ENCODE measurements at places on chromosomes 5 and 9. TPM values are rescaled to one million over a fixed set of nuclear protein-coding genes. Genes with fewer than 3 reads are reported as not detected.

MEF2C gene
- 41.8 TPM for total RNA-seq

- DNase-seq: no peak
- H3K36me3 ChIP-seq: no peaks in the 10 kb centered on the region
- no peaks in the 10 kb centered on the region for H3K27me3 ChIP-seq
- H3K4me3 ChIP-seq: no peak overlapping the region
Measured at GRCh38 chr5:112413611-112414010, 5.5 kb downstream of the EPB41L4A start.

CSF2 gene
- total RNA-seq: not detected

DNA sequence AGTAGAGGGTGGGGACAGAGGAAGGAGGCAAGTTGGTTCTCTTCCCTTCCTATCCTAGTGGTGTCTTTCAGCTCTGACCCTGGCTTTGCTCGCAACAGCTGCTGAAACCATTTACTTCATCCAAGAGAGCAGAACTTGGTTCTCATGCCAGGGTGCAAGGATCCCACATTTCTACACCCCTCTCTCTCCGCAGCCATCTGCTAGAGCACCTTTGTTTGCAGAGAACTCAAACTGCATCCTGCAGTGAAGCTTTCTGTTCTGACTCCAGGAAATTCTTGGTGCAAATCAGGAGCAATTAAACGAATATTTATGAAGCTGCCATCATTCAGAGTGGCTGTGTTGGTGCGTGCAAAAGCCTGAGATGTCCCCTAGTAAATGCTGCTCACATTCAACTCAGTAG is 31.9 kb downstream of the NEUROG1 start:
- H3K36me3 ChIP-seq: no peaks in the 10 kb centered on the region
- DNase-seq: no peak
- H3K4me3 ChIP-seq: no peak overlapping the region
- no peak overlapping the region for H3K27ac ChIP-seq
- no peaks in the 10 kb centered on the region for H3K4me1 ChIP-seq
- no peaks in the 10 kb centered on the region for H3K27me3 ChIP-seq

DNA sequence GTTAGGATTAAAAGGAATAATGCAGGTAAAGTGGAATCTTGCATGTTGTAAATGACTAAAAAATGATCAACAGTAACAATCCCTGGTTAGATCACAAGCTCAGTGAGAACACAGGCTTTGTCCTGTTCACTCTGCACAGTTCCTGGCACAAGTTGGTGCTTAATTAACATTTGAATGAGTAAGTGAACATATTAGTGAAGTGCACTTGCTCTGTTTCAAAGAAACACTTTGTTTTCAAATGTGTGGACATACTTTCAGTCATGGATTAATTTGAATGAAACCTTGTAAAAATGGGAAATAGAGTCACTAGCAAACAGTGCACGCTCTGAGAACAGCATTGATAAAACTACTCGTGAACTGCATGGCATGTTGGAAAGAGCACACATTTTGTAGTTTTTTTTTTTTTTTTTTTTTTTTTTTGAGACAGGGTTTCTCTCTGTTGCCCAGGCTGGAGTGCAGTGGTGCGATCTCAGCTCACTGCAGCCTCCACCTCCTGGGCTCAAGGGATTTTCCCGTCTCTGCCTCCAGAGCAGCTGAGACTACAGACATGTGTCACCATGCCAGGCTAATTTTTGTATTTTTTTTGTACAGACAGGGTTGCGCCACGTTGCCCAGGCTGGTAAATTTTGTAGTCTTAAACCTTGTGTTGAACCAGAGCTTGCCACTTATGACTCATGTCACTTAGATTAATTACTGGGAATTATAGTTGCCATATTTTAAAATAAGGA is 159.9 kb downstream of the LURAP1L start:
- no peaks in the 10 kb centered on the region for H3K27me3 ChIP-seq
- no peak for DNase-seq
- no peaks in the 10 kb centered on the region for H3K4me1 ChIP-seq
- no peak overlapping the region for H3K27ac ChIP-seq
- no peak overlapping the region for H3K4me3 ChIP-seq
- no peaks in the 10 kb centered on the region for H3K36me3 ChIP-seq

MARCOL gene
- not detected for total RNA-seq

DNA sequence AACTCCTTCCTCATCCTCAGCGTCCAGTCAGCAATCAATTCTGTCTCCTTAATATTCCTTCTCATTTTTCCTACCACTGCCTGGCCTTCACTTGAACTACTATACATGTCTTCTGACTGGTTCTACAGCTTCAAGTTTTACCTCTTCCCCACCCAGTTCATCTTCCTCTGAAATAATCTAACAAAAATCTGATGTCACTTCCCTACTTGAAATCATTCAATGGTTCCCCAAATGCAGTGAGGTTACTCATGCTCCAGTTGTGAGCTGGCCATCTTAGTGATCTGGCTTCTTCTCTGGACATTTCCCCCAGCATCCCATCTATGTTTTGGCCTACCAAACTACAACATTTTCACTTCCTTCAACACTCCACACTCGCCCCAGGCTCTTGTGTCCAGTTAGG is 14.9 kb upstream of the TMEM267 start:
- no peak for DNase-seq
- no peaks in the 10 kb centered on the region for H3K27me3 ChIP-seq
- no peaks in the 10 kb centered on the region for H3K4me1 ChIP-seq
- no peak overlapping the region for H3K4me3 ChIP-seq
- no peaks in the 10 kb centered on the region for H3K36me3 ChIP-seq

- DNase-seq: no peak
- no peak overlapping the region for H3K4me3 ChIP-seq
- H3K27me3 ChIP-seq: no peaks in the 10 kb centered on the region
Measured at GRCh38 chr9:109419531-109419930, 78.6 kb downstream of the PTPN3 start.

C5orf52 gene
- not detected for total RNA-seq

NAIP gene
- total RNA-seq: 23.4 TPM

- no peak overlapping the region for H3K4me3 ChIP-seq
- no peaks in the 10 kb centered on the region for H3K27me3 ChIP-seq
- H3K36me3 ChIP-seq: no peaks in the 10 kb centered on the region
- peaks cover 27% of the 10 kb centered on the region for H3K4me1 ChIP-seq
- no peak for DNase-seq
Measured at GRCh38 chr9:121750715-121751623, 99.5 kb downstream of the DAB2IP start.

GRCh38 chr9:12544700-12545099 is 148.5 kb upstream of the TYRP1 start:
- H3K27ac ChIP-seq: no peak overlapping the region
- H3K36me3 ChIP-seq: no peaks in the 10 kb centered on the region
- DNase-seq: no peak
- H3K27me3 ChIP-seq: no peaks in the 10 kb centered on the region

DNA sequence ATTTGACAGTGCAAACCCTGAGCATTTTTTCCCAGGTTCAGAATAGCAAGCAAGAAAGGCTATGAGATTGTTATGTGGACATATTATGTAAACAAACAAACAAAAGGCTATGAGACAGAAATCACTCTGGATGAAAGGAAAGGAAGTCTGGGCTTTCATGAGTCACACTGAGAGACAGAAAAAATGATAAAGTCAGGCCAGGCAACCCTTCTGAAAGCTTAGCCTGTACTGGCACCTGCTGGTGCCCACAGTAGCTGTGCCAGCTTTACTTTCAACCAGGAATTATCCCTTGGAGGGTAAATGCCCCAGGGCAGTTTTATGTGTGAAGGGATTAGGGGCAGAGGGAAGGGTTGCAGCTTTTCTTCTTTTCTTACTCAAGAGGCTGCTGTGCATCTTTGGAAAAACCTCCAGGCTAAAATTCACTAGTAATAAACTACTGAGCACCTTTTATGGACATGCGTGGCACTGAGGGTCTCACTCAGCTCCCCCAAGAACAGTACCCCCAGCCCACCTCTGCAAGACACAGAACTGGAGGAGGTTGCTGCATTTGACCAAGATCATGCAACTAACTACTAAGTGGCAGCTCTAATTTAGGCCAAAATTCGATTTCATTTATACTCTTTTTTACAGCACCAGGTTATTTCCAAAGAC is 41.7 kb downstream of the ACTL7B start:
- H3K36me3 ChIP-seq: no peaks in the 10 kb centered on the region
- no peak overlapping the region for H3K27ac ChIP-seq
- no peaks in the 10 kb centered on the region for H3K4me1 ChIP-seq

- DNase-seq: no peak
- peak overlapping the region; percentile 78 for H3K4me3 ChIP-seq
Measured at GRCh38 chr5:141969783-141970771, 1.2 kb downstream of the RNF14 start.
